SHP77 treated with DMSO at 0.1 percent for 48 hours (cell line): ENCODE measurements at places on chromosomes 5 and 9.

DNA sequence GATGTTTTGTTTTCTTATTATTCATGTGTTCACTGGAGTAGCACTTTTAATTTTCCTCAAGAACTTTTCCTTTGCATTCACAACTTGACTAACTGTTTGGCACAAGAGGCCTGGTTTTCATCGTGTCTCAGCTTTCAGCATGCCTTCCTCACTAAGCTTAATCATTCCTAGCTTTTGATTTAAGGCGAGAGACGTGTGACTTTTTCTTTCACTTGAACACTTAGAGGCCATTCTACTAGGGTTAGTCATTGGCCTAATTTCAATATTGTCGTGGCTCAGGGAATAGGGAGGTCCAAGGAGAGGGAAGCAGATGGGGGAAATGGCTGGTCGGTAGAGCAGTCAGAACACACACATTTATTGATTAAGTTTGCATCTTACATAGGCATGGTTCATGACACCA lies 94.0 kb downstream of the ZNF462 start:
- DNase-seq: no peak

DNA sequence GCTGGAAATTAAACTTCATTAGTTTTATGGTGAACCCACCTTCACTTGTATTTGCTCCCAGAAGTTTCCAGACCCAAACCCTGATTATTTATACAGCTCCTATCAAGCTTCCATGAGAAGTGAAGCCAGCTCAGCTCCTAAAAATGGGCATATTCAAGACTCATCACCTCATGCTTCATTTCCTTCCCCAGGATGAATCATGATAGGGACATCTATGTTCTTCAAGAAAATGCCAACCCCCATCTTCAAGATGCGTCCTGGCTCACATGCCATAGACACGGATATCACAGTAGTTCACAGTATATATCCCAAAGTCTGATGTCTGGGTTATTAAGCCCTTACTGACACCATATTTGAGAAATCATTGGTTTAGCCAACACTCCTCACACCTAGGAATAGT lies 217.6 kb downstream of the NPR3 start:
- DNase-seq: no peak

GRCh38 chr9:89600831-89601230 lies 4.0 kb upstream of the GADD45G start:
- DNase-seq: no peak

DNA sequence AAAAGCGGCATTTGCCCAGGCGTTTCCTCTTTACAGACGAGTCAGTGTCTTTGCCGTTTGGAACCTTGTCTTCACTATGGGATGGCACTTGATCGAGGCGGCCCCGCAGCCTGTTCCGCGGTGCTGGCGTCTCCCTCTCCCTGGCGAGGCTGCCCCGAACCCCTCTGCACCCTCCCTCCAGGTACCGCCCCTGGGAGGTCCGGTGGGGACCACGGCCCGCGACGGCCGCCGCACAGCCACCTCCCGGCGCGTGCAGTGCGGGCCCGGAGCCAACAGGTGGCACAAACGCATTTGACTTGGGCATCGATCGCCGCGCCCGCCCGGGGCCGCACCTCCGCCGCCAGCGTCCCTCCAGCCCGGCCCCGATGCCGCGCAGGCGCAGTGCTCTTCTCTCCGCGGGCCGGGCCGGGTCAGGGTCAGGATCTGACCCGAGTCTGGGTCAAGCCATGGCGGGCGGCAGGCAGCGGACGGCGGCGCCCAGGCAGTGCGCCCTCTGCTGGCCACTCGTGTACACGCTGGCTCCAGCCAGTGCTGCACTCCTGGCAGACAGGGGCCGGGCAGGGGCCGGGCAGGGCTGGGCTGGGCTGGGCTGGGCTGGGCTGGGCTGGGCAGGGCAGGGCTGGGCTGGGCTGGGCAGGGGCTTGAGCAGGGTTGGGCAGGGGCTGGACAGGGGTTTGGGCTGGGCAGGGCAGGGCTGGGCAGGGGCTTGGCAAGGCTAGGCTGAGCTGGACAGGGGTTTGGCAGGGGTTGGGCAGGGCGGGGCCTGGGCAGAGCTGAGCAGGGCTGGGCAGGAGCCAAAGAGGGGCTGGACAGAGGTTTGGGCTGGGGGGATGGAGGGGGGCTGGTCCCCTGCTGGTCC lies 155.8 kb upstream of the IRX4 start:
- DNase-seq: no peak

- DNase-seq: no peak
Observed at GRCh38 chr5:5217371-5217770, 77.2 kb downstream of the ADAMTS16 start.

- no peak for DNase-seq
Observed at GRCh38 chr5:53472279-53472678, 8.2 kb upstream of the FST start.

- DNase-seq: no peak
Observed at GRCh38 chr9:128484686-128485413, 19.7 kb upstream of the GLE1 start.

GRCh38 chr5:107456281-107456715 lies 214.4 kb downstream of the EFNA5 start:
- DNase-seq: no peak

DNA sequence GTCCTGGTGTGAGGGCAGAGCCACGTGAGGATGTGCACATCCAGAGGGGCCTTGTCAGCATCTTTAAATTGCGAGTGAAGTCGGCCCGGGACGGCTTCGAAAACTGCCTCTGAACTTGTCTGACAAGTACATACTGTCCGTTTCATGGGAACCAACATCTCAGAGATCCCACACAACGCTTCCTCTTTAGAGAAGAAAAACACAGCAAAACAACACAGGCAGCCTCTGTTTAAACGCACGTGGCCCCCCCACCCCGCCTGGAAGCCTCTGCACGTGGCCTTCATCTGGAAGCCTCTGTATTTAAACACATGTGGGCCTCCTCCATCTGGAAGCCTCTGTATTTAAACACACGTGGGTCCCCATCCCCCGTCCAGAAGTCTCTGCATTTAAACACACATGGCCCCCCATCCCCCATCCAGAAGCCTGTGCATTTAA lies 29.2 kb downstream of the CEP72 start:
- no peak for DNase-seq

GRCh38 chr9:121353241-121354061 lies 16.6 kb downstream of the STOM start:
- no peak for DNase-seq

- DNase-seq: no peak
Observed at GRCh38 chr9:69674112-69674685, 2.0 kb upstream of the APBA1 start.

GRCh38 chr9:77772646-77773045 lies 124.5 kb upstream of the GNA14 start:
- DNase-seq: no peak

DNA sequence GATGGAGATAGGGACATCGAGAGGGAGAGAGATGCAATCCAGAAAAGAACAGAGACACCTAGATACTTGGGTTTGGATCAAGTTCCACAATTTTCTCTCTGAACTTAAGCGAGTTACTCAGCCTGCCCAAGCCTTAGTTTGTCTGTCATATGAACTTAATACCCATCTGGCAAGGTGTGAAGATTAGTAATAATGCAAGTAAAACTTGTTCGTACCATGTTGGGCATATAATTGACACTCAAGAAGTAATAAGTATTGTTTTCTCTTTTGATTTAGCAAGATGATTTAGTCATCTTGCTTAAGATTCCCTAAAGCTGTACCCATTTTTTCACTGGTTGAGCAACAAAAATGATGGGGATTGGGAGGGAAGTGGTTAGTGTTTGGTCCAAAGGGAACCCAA lies 7.5 kb downstream of the RABGAP1 start:
- DNase-seq: no peak

DNA sequence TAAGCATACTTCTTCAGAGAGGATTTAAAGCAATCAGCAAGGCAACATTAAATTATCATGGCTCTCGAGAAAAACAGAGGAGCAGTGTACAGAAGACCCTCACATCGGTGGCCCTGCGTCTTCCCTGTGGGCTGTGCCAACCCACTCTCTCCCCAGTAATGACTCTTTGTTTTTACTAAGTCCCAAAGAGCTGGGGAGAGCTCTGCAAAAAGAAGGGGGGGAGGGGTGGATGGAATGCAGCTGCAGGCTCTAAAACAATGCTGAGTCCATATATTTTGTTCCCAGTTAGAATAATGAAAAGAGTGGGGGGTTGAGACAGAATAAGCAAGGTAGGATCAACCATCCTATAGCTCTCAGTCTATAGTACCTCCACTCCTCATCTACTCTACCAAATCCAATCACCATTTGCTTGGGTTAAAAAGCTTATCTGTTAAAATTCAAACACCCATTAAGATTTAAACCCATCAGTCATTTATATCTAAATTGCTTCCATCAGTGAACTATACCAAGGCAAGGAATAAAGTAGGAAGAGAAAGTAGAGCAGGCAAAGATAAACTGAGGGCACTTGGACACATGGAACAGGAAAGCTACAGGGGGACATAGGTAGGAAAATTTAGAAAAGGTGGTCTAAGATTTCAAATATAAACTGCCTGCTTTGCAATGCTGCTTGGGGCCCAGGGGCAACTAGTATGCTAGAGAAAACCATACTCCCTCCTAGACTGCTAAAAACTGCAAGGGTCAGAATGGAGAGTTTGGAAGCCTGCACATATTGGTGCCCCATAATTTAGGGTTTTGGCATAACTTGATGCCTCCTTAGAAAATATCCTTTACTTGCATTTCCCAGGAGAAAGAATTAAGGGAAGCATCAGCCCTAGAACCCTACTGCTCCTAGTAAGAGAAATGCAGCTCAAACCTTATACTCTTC lies 20.6 kb downstream of the ELL2 start:
- no peak for DNase-seq

GRCh38 chr9:72524820-72525540 lies 3.6 kb downstream of the TMC1 start:
- DNase-seq: no peak

DNA sequence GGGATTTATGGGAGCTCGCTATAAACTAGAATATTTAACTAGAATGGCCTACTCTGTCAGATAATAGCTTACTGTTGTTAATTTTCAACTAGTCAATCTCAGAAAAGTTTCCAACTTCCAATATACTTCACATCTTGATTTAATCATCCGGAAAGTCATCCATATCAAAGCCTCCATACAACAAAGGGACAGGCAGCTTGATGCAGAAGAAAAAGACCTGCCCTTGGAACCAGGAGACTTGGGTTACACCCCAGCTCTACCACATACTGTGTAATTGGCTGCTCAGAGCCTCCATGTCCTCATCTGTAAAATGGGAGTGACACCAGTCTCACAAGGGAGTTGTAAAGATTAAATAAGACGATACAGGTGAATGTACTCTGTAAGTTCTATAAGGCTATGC lies 1.9 kb downstream of the PTPN3 start:
- no peak for DNase-seq

GRCh38 chr9:35611230-35611797 lies 6.3 kb downstream of the TESK1 start:
- no peak for DNase-seq

DNA sequence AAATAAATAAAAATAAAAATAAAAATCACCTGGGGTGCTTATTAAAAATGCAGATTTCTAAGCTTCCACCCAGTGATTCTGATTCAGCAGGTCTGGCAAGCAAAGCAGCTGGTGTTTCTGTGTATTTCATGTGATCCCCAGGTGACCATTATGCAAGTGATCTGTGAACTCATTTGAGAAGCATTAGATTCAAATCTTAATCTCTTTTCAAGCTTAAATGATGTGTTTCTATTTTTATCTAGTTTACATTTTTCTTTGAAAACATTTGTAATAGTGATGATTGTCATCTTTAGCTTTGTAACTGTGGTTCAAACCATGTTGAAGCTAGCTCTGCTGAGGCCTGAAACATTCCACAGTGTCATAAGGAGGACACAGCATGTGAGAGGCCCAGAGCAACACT lies 804.8 kb upstream of the ZNF608 start:
- DNase-seq: no peak

- no peak for DNase-seq
Observed at GRCh38 chr9:121566481-121567465, 67.1 kb upstream of the GGTA1 start.

- DNase-seq: no peak
Observed at GRCh38 chr9:100322954-100323536, 29.7 kb downstream of the TEX10 start.

- no peak for DNase-seq
Observed at GRCh38 chr9:95171596-95171995, 145.9 kb downstream of the FANCC start.

DNA sequence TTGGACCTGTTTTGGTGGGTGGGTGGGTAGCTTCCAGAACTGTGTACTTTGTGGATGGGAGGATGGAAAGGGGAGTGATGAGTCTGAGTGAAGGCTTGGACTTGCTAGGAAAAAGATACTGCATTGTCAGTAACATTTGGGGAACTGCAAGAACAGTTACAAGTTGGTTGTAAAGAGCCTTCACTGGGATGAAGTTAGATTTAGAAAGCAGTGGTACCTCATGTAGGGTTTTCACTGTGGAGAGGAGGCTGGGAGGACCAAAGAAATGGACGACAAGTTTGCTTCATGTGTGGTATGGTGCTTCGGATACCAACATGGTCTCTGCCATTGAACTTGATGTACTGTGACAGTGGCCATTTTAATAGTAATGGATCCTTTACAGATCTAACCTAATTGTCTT lies 50.3 kb downstream of the RAD23B start:
- DNase-seq: no peak

DNA sequence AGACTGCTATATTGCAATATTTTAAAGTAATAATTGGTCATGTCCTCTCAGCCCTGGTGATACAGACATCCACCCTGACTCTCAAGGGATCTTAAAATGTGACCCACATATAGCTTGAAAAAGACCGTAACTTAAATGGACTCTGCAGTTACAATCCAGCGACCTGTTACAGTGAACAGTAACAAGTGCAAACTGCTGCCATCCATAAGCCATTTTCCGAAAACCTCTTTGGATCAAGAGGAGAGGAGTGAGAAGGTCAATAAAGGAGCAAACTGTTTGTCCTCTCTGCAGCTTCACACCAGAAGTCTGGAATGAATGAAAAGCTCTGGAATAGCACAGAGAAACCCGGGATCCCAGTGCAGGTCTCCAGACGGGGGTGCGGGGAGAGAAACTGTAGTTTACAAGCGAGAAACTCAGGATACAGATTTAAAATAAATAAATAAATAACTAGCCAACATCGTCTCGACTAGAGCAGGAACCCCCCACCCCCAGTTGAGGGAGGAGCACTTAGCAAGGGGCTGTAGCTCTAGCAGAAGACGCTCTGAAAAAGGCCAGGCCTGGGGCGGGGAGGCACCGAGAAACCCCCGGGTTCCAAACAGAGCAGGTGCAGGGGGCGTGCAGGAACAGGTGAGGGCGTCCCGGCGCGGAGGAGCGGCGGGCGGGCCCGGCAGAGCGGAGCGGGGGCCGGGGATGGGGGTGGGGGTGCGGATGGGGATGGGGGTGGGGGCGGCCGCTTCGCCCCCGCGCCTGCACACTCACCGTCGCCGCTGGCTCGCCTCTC lies 572 bp downstream of the ZDHHC21 start:
- no peak for DNase-seq

GRCh38 chr9:77142366-77142765 lies 35.0 kb upstream of the VPS13A start:
- no peak for DNase-seq

- no peak for DNase-seq
Observed at GRCh38 chr9:87556821-87557220, 59.2 kb downstream of the DAPK1 start.

DNA sequence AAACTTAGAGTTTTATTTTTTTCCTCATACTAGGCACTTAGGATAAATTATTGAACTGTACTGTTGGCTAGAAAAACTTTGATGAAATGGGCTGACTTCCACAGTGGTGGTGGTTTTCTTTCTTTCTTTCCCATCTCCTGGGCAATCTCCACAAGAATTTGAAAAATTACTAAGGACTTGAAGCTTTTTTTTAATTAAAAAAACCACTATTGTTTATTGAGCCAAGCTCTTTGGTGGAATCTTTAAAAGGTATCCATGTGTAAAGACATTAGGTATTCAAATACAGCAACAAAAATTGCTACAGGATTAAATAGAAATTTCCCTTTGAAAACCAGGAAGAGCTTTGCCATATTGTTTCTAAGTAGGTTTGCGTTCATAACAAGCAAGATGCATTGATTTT lies 14.1 kb downstream of the MARCHF6 start:
- no peak for DNase-seq
